HepG2 (cell line): ENCODE measurements at places on chromosomes 16 and 17. TPM values are rescaled to one million over a fixed set of nuclear protein-coding genes. Genes with fewer than 3 reads are reported as not detected.

NME4 gene
- total RNA-seq, result 82.8 and 121 TPM in 2 replicates

NEUROD2 gene
- total RNA-seq, result not detected in 2 replicates

VPS35 gene
- total RNA-seq, result 136 and 197 TPM in 2 replicates

AATK gene
- total RNA-seq, result 6.1 and 8.4 TPM in 2 replicates

PRR14 gene
- total RNA-seq, result 9.1 and 11.0 TPM in 2 replicates

MT1F gene
- 169 and 211 TPM in 2 replicates for total RNA-seq

FOXN1 gene
- total RNA-seq, result not detected in 2 replicates

TAF15 gene
- total RNA-seq, result 26.5 and 49.9 TPM in 2 replicates
